ENCODE measurements at places on chromosomes 3 and 15.
A peak's percentile ranks its signal among the peaks of the same experiment; 100 is the strongest.

DNA sequence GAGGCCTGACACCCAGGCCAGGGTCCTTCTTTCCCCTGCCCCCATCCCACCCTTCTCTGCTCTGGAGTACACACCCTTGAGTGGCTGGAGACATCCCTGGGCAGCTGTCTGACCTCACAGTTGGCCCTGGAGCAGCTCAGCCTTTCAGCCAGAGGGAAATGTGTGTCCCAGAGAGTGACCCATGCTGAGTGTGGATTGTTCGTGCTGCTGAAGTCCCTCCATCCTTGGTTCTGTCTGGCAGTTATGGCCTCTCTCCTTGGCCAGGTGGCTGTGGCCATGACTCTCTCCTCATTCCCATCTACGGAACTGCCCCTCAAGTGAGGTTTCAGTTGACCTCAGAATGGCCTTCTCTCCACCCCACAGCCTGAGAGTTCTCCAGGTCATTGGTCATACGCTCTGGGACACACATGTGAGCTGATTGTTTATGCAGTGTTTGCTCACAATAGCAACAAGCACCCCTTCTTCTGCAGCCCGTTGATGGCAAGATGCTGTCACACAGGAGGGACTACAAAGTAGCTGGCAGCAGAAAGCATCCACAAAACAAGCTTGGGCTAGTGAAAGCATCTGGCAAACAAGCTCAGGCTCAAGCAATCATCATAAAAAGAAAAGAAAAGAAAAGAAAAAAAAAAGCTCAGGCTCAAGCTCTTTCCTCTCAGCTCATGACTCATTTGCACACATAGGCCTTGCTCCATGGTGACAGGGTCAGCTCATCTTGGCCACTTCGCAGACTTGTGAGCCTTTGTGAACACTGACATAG is 55.3 kb upstream of the ITGA11 start:
- DNase-seq = no peak

GRCh38 chr15:69601711-69602504 is 149.3 kb downstream of the RPLP1 start:
- peak; percentile 31 for DNase-seq

- DNase-seq = no peak
Observed at GRCh38 chr15:95912280-95912625, 418.2 kb upstream of the NR2F2 start.

- no peak for DNase-seq
Observed at GRCh38 chr3:50155491-50155878, 361 bp downstream of the SEMA3F start.

DNA sequence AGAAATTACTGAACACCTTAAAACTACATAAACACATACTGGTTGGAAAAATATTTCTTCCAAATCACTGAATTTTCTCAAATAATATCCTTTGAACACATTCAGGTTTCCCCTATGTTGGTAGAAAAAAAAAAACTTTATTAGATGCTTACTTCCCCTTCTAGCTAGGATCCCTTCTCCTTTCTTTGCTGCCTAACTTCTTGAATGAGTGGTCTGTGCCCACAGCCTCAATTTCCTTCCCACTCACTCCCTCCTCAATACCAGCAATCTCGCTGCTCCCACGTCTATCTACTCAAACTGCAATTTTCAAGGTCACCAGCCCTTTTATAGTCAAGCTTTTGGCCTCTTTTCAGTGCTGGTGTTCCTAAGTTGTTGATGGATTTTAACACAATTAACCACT is 8.3 kb downstream of the CD200R1 start:
- DNase-seq = peak; percentile 45

GRCh38 chr15:89502867-89503595 is 6.6 kb upstream of the RHCG start:
- DNase-seq = no peak

- DNase-seq = no peak
Observed at GRCh38 chr3:150236316-150237082, 171.6 kb upstream of the TSC22D2 start.

- no peak for DNase-seq
Observed at GRCh38 chr3:170751083-170751898, 118.7 kb downstream of the RPL22L1 start.

- DNase-seq = no peak
Observed at GRCh38 chr15:72890043-72890442, 106.5 kb upstream of the ADPGK start.

GRCh38 chr3:48832684-48833083 is 15.0 kb downstream of the PRKAR2A start:
- no peak for DNase-seq

DNA sequence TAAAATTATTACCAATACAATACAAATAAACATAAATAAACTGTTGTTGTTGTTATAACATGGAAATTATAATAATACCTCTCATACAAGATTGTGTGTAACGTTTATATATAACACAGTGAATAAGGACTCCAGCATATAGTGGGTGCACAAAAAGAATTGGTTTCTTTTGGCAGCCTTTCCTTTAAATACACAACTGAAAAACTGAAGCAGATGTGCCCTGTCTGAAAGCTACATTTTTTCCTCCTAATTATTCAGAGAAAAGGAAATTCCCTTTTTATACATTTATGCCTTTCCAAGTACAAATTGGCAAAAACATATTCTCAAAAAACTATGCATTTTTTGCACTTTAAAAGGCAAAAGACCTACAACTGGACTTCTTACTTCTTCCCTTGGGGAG is 928.9 kb upstream of the NR2F2 start:
- DNase-seq = no peak

DNA sequence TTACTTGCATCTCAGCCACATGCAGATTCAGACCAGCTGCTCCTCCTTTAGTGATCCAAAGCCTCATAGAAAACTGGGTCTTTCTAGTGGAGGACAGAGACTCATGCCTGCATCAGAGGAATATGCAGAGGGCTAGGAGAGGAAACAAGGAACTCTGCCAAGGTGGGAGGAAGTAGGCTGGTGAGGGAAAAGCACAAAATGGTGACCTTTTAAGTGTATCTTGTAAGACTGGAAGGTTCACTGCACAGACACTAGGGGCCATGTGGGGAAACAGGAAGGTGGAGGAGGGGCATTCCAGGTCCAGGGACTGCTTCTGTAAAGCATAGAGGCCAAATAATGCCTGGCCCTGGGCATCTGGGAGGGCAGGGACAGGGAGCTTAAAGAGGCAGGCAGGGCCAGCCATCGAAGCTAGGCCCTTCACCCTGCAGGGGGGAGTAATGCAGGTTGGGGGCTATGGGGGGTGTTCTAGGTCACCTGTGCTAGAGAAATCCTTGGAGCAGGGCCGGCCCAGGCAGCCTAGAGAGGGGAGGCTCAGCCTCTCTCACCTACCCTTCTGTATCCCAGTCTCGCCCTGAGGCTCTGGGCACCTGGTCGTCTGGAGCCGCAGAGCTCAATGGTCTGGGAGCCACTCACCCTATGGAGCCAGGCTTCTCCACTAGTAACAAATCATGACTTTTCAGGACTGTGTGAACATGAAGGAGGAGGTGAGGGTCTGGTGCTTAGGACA is 117.7 kb downstream of the DNAJB8 start:
- peak; percentile 41 for DNase-seq

DNA sequence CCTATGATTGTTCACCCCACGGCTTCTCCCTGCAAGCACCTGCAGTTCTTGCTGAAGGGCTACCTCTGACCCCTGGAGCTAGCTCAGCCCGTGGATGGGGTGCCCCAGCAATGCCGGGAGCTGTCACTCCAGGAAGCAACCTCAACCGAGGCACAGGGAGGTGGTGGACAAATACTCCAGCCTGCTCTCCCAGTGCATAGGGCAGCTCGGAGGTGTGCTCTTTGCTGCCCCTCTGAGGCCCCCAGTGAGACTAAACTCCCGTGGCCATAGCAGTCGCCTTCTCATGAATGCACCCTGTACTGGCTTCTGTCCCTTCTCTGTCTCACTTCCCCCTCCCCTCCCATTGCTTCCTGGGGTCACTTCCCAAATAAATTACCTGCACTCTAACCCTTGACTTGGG is 48.5 kb downstream of the LINGO1 start:
- peak; percentile 42 for DNase-seq

- DNase-seq = no peak
Observed at GRCh38 chr3:126816986-126817777, 113.1 kb downstream of the CHCHD6 start.

GRCh38 chr3:63034101-63034500 is 158.9 kb upstream of the CADPS start:
- DNase-seq = no peak

DNA sequence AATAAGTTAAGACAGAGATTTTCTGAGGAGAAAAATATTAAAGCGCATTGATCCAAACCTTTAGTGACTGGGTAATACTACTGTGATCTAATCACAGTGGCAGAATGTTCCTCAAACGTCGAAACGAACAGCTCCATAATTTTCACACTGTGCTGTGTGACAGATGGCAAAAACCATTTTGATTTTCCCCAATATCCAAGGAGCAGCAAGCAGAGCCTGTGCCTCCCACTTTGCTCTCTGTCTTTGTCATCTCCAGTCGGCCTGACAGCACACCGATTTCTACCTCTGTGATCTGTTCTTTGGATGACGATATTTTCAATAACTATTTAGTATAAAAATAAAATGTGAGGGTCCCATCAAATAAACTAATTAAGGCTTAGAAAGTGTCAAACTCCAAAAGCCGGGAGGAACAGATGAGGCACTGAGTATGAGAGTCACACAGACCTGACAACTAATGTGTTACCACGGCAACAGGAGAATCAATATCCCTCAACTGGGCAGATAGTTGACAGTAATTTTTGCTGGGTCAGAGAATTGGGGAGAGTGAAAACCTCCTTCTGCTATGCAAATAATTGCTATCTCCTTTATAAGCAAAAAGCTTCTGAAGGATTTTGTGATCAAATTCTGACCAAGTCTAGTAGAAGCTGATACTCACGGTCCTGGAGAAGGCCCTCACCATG is 489.1 kb upstream of the CFAP20DC start:
- DNase-seq = no peak

- peak; percentile 44 for DNase-seq
Observed at GRCh38 chr3:142724682-142725356, 985 bp downstream of the TRPC1 start.

GRCh38 chr3:194748225-194748624 is 62.5 kb downstream of the FAM43A start:
- no peak for DNase-seq

DNA sequence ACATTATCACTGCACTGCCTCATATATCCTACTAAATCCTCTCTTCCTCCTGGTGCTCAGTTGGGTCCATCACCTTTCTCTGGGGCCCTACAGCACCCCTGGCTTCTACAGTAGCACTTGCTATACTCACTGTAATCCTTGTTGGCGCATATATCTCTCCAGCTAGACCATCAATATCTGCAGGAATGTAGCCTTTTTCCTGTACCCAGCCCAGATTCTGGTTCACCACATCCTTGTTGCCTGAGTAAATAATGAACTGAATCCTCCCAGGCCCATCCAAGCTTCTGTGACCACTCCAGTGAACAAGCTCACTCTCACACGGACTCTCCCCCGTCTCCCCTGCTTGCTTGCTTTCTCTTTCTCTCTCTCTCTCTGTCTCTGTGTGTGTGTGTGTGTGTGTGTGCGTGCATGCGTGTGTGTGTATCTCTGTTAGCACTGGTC is 62.5 kb upstream of the LIPC start:
- DNase-seq = peak; percentile 49

DNA sequence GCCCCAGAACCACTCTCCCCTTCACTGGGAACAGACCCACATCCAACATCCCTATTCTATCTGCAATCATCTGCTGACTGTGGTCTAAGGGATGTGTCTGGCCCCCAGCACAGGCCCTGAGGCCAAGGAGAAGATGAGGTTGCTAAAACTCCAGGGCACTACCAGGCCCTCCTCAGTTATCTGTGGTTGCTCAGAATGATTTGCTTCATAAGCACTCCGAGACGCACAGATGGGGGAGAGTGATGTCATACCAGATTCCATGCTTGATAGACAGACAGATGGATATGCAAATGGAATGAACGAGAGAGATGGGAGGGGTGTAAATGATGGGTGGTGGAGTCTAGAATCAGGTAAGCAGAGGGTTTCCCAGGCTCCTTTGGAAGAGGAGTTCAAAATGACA is 57.8 kb downstream of the CEMIP start:
- DNase-seq = no peak

DNA sequence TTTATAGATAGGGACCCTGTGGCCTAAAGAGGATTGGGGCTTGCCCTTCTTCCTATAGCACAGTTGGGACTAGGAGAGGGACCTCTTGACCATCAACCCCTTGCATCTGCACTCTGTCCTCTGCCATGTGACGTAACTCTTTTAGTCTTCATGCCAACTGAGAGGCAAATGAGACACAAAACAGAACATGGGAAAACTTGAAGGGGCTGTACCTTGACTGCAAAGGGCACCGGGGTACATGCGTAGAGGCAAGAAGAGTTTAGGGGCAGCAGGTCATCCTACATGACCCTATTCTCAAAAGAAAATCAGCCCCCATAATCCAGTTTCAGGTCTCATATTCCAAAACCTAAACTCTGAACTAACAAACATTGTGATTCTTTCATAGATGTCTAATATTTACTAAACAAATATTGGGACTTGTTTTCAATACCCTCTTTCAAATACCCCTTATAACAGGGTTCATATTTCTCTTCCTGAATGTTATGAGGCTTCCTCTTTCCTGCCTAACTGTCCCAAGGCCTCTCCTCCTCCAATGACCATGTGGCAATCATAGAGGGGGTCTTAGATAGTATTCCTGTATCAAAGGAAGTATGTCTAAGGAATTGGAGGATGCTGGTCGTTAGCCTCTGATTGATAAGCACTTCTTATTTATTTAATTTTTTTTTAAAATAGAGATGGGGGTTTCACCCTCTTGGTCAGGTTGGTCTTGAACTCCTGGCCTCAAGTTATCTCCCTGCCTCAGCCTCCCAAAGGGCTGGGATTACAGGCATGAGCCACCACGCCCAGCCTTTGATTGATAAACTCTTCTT is 20.6 kb downstream of the ACKR2 start:
- no peak for DNase-seq

DNA sequence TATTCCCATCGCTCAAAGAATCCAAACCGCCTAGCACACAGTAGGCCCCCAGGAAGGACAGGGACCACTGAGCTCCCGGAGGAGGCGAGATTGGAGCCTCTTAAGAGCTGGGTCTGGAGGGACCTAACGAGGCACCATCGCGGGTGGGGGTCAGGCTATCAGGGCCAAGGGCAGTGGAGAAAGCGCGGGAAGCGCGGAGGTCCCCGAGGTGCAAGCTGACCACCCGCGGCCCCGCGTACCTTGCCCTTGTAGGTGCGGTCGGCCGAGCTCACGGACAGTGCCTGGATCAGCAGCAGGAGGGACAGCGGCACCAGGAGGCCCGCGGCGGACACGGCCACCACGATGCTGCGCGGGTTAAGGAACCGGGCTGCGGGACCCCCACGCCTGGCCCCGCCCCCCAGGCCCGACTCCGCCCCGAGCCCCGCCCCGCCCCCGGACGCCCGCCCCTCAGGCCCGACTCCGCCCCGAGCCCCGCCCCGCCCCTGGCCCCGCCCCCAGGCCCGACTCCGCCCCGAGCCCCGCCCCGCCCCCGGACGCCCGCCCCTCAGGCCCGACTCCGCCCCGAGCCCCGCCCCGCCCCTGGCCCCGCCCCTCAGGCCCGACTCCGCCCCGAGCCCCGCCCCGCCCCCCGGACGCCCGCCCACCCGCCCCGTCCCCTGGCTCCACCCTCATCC is 3.9 kb downstream of the ZDHHC19 start:
- peak; percentile 45 for DNase-seq

DNA sequence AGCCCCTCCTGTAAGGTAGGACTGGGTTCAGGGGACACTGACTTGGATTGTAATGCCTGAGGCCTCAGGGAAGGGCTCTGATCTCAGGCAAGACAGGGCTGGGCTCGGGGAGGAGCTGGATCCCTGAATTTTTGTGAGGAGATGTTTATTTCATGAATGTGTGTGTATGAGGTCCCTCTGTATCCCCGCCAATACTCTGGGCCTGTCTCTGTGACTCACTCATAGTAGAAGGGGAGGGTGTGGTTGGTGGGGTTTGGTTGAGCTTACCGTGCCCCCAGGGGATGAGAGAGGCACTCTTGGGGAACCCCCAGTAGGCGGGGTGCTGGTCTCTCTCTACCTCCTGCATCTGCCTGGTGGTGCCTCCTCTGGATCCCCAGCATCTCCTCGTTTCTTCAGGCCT is 28.1 kb downstream of the RPSA start:
- no peak for DNase-seq
